ENCODE measurements at places on chromosomes 3 and 15. TPM values are rescaled to one million over a fixed set of nuclear protein-coding genes. Genes with fewer than 3 reads are reported as not detected.

- DNase-seq: no peak
- peaks cover 1% of the 10 kb centered on the region for H3K27me3 ChIP-seq
- no peak overlapping the region for H3K4me3 ChIP-seq
- H3K27ac ChIP-seq: no peak overlapping the region
- no peaks in the 10 kb centered on the region for H3K36me3 ChIP-seq
- peaks cover 57% of the 10 kb centered on the region for H3K4me1 ChIP-seq
These were observed 139.8 kb downstream of the RPL22L1 start for GRCh38 chr3:170730071-170730812.

DNA sequence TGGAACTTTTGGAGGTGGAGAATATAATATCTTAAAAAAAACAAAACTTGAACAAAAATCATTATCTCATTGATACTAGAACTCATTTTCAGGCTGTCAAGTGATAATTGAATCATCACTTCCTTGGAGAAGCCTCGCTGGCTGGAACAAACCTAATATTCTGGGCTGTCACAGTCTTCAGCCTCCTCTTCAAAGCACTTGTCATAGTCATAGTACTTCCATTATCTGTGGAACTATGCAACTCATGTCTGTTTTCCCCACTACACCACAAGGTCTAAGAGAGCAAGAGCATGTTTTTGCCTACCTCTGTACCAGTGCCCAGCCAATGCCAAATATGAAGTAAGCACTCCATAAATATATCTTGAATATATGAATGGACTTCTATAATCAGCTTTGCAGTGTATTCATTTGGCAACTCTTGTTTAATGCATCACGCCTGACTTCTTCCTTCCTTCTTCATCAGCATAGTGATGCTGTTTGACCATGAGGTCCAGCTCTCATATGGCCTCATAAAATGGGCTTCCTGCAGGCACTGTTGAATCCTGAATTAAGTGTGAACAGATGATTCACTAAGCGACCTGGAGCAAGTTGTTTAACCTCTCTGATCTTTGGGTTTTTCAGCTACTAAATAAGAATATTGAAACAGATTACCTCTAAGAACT lies 86.6 kb upstream of the SNRK start:
- no peak overlapping the region for H3K4me3 ChIP-seq
- DNase-seq: no peak
- peaks cover 45% of the 10 kb centered on the region for H3K27me3 ChIP-seq
- peaks cover 17% of the 10 kb centered on the region for H3K36me3 ChIP-seq
- H3K4me1 ChIP-seq: peaks cover 12% of the 10 kb centered on the region

DNA sequence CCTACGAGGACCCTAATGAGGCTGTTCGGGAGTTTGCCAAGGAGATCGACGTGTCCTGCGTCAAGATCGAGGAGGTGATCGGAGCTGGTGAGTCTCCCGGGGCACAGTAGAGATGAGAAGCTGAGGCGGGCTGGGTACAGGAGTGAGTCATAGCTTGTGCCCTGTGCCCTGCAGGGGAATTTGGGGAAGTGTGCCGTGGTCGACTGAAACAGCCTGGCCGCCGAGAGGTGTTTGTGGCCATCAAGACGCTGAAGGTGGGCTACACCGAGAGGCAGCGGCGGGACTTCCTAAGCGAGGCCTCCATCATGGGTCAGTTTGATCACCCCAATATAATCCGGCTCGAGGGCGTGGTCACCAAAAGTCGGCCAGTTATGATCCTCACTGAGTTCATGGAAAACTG lies 17.9 kb downstream of the EPHB3 start:
- no peak overlapping the region for H3K27ac ChIP-seq
- H3K27me3 ChIP-seq: no peaks in the 10 kb centered on the region
- peaks cover 8% of the 10 kb centered on the region for H3K36me3 ChIP-seq
- H3K4me1 ChIP-seq: no peaks in the 10 kb centered on the region

- H3K27me3 ChIP-seq: peaks cover 2% of the 10 kb centered on the region
- DNase-seq: no peak
- no peak overlapping the region for H3K4me3 ChIP-seq
These were observed 40.2 kb downstream of the P2RY1 start for GRCh38 chr3:152874896-152875749.

DNA sequence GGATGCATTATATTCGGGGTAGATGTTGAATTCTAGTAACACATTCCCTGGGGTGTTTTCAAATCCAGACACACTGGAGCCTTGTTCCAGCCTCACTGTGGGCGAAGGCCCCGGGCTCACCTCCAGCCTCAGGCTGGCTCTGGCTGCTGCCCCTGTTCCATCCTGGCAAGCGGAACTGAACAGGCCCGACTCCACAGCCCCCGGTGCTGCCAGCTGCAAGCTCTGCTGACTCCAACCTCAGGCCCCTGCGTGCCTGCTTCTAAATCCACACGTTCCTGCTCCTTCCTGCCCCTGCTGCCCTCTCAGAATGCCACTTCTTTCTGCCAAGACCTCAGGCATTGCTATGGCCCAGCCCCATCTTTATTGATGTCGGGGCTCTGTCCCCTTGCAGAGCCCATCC lies 90.6 kb downstream of the LIPC start:
- peaks cover 11% of the 10 kb centered on the region for H3K27me3 ChIP-seq
- H3K27ac ChIP-seq: no peak overlapping the region
- no peak for DNase-seq

GRCh38 chr3:37190667-37191066 lies 16.3 kb upstream of the LRRFIP2 start:
- H3K4me1 ChIP-seq: peaks cover 6% of the 10 kb centered on the region
- no peaks in the 10 kb centered on the region for H3K36me3 ChIP-seq
- H3K4me3 ChIP-seq: no peak overlapping the region
- H3K27me3 ChIP-seq: no peaks in the 10 kb centered on the region

Gene UNC13C
- not detected for total RNA-seq

Gene TMEM158
- 45.2 TPM for total RNA-seq

Gene CPNE9
- not detected for total RNA-seq

Data from HFFc6 (cell line).